ENCODE measurements at places on chromosomes 7 and 10. TPM values are rescaled to one million over a fixed set of nuclear protein-coding genes. Genes with fewer than 3 reads are reported as not detected.

DNA sequence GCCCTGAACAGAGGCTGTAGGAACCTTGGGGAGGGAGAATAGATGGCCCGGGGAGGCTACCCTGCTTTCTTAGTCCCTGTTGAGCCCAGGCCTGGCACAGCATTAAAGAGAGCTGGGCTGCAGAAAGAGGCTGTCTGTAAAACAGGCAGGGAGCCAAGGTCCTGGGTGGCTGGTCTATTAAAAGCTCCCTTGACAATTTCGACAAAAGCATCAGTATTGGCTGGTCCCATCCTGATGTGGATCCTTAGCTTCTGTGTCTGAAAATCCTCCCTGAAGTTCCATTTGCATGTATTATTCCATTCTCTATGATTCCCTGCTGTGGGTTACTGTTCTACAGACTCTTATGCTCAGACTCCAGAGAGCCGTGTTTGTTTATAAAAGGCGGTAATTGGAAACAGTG is 158.5 kb downstream of the GALNT17 start:
- DNase-seq, result no peak

GIMAP2 gene
- 0.14 TPM for polyA plus RNA-seq

PRRT4 gene
- 0.29 TPM for polyA plus RNA-seq

GRCh38 chr7:36400036-36400435 is 10.4 kb downstream of the ANLN start:
- DNase-seq, result no peak

RPP30 gene
- polyA plus RNA-seq, result 55.0 TPM

DNA sequence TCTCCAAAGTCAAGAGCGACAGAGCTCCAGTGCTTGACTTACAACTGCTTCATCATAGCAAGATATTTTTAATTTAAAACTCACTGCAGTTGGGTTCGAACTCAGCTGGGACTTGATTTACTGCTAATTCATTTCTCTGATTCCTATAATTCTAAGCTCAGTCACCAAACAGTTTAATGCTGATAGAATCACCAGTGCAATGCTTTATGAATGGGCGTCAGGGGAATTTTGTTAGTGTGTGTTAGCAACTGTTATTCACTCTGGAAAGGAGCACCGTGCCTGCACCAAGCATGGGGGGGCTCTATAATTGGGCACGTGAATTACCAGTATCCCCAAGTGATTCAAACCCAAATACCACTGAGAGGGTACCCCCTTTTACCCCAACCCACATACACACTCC is 10.4 kb downstream of the PLXNA4 start:
- no peak for DNase-seq

DNA sequence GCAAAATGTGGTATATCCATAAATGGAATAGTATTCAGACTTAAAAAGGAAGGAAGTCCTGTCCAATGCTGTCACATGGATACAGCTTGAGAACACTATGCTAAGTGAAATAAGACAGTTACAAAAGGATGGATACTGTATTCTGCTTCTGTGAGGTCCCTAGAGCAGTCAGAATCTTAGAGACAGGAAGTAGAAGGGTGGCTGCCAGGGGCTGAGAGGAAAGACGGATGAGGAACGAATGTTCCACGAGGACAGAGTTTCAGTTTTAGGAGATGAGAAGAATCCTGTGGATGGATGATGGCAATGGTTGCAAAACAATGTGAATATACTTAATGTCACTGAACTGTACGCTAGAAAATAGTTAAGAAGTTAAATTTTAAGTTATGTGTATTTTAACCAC is 3.8 kb downstream of the PRKCQ start:
- DNase-seq, result no peak

DNA sequence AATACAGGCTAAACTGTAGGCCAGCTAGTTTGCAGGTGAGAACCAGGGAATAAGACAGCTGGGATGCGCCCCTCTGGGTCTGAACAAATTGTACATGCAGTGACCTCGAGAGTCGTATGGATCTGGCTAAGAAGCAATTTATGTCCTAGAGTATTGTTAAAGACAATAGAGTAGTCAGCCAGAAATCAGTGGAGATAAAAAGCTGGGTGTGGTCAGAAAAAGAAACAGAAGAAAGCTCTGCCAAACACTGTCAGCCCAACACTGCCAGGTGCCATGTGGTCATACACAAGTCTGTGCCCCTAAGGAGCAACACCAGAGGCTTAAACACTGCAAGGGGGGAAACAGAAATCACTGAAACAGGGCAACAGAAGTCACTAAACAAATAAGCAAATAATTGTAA is 62.2 kb downstream of the CNOT4 start:
- DNase-seq, result no peak

TYW1B gene
- polyA plus RNA-seq, result 0.50 TPM

GRCh38 chr10:14093730-14094484 is 236.8 kb downstream of the FRMD4A start:
- peak; percentile 22 for DNase-seq

AOAH gene
- 0.09 TPM for polyA plus RNA-seq

DNA sequence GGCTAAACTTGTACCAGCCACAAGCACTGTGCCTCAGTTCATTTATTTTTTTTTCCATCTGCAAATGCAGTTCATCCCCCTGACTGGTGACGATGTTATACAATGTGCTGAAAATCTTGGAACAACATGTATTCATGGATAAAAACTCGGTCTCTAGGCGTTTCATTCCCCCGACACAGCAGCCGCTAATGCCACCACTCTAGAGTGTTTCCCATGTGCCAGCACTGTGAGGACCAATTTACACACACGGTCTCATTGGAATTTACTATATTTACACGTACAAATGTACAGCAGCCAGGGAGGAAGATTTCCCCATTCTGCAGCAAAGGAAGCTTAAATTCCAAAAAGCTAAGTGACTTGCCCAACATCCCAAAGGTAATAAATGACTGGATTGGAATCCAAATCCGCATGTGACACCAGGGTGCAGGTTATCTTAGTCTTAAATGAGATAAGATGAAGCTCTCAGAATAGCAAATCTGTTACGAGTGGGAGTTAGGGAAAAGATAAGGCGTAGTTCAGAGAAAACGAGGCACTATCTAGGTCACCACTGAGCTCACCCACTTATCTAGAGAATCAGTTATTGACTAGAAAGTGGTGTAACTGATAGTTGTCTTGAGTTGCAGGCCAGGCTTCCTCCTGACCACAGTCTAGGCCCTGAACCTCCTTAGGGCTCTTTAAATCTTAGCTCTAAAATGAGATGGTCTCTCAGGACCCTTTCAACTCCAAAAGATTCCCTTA is 36.7 kb downstream of the FAM107B start:
- no peak for DNase-seq

- DNase-seq, result no peak
Measured at GRCh38 chr7:77791956-77792355, 6.3 kb downstream of the TMEM60 start.

GRCh38 chr10:85060944-85061343 is 732.6 kb downstream of the CCSER2 start:
- no peak for DNase-seq

NKX1-2 gene
- 3.0 TPM for polyA plus RNA-seq

DNA sequence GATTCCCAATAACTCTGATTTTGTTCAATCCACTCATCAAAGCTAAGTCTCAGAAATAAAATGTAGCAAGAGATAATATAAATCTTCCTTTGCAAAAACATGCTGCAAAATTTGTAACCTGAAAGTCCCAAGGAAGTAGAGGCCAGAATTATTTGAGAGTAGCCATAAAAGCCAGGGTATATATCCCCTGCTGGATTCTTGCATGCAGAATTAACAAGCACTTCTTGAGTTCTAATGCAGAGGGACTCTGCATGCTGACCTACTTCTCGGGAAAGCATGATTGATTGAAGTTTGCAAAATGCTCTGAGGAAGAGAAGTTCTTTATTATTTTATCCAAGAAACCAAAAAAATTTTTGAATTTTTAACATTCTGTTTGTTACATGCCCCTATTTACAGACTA is 121.6 kb downstream of the THSD7A start:
- no peak for DNase-seq

FGFR2 gene
- 11.1 TPM for polyA plus RNA-seq

GRCh38 chr10:91104193-91105041 is 116.0 kb upstream of the PCGF5 start:
- no peak for DNase-seq

GRCh38 chr10:3868271-3868664 is 83.3 kb upstream of the KLF6 start:
- DNase-seq, result no peak

- no peak for DNase-seq
Measured at GRCh38 chr10:8017277-8017676, 37.2 kb upstream of the GATA3 start.

PLEKHS1 gene
- not detected for polyA plus RNA-seq

DNA sequence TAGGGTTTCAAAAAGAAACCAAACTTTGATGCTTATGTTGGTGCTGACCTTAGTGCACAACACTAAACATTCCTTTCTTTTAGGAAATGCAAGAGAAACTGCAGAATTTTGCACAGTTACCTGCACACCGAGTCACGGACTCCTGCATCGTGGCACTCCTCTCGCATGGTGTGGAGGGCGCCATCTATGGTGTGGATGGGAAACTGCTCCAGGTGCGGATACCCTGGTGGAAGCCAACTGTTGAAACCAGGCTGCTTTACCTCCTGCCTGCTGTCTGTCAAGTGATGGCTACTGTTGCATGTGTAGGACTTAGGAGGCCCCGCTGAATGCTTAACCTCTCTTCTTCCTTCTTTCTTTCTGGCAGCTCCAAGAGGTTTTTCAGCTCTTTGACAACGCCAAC is 11.7 kb downstream of the CASP2 start:
- no peak for DNase-seq

SLF2 gene
- 3.9 TPM for polyA plus RNA-seq

GRCh38 chr10:43863859-43864591 is 215.3 kb upstream of the ZNF32 start:
- no peak for DNase-seq

TRIM50 gene
- not detected for polyA plus RNA-seq

DNA sequence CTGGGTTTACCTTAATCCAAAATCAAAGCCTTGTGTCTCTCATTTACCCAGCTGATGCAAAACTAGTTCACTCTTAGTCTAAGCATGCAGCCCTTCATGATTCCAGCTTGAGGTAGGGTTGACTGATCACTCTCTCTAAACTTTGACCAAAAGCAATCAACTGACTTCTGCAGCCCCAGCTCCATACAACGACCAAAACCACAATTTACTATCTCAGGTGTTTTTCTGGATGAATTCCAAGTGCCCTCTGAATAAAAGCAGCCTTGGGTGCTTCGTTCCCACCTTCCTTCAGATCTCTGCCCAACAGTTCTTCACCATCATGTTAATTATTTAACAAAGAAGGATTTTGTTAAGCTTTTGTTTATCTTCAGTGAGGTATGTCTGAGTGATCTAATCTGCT is 62.6 kb downstream of the CCDC6 start:
- no peak for DNase-seq

DNA sequence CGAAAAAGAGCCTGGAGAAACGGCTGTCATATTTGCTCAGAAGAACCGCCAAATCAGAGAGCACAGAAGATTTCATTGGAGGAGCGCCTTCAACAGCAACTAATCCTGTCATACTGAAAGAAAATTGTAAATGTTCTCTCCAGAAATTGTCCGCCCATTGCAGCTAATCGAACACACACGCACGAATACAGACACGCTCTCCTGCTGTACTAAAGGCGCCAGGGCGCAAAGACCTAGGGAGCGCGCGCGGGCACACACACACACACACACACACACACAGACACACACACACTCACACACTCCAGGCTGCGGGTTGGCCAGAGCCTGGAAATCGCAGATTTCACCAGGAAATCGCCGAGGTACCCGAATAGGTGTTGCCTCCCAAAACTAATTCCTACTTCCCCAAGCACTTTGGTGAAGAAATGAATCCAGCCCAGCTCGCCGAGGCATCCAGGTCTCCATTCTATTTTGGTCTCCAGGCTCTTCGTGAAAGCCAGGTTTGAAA is at the start of gene CHRM2:
Gene CHRM2, plus strand, starts transcription at position 157 of the 505 bp plus-strand sequence. CDS start 146,214 bp downstream, outside the sequence.
- DNase-seq, result peak; percentile 18

- DNase-seq, result no peak
Measured at GRCh38 chr10:1297566-1298301, 241.5 kb downstream of the WDR37 start.

IDI2 gene
- polyA plus RNA-seq, result not detected

GRCh38 chr7:26081638-26082037 is 70.4 kb upstream of the NFE2L3 start:
- DNase-seq, result no peak

- no peak for DNase-seq
Measured at GRCh38 chr7:144908324-144908723, 72.5 kb upstream of the TPK1 start.

GRCh38 chr7:150959081-150959480 is 19.0 kb downstream of the KCNH2 start:
- DNase-seq, result no peak

GRCh38 chr7:23067271-23067670 is 38.3 kb upstream of the KLHL7 start:
- DNase-seq, result no peak

DNA sequence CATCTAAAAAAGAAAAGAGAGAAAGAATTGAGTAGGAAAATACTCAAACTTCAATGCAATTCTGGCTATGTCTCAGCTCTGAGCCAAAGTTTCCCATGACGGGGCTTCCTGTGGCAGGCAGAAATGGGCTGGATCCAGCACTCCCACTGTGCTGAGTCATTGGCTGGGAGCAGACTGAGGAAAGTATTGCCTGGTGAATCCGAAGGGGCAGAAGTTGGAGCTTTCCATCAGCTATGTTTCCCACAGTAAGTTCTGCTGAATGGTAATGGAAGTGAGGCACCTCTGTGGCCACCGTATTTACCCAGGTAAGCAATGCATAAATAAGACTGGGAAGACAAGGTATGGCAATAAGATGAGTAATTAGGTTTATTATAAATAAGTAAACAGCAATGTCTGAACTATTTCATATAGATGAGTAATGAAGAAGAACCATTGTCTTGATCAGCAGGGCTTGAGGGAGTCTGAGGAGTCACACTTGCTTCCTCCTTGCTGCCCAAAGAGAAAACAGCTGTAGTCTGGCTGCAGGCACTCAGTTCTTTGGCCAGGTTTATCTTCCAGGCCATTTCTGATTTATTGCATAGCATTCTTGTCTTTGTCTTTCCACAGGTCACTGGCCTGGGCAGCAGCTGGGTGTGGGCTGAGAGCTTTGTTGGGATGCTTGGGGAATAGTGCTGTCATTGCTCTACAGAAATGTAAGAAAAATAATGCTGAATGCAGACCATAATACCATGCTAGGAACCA is 255.3 kb downstream of the DNAJB9 start:
- peak; percentile 43 for DNase-seq

DNA sequence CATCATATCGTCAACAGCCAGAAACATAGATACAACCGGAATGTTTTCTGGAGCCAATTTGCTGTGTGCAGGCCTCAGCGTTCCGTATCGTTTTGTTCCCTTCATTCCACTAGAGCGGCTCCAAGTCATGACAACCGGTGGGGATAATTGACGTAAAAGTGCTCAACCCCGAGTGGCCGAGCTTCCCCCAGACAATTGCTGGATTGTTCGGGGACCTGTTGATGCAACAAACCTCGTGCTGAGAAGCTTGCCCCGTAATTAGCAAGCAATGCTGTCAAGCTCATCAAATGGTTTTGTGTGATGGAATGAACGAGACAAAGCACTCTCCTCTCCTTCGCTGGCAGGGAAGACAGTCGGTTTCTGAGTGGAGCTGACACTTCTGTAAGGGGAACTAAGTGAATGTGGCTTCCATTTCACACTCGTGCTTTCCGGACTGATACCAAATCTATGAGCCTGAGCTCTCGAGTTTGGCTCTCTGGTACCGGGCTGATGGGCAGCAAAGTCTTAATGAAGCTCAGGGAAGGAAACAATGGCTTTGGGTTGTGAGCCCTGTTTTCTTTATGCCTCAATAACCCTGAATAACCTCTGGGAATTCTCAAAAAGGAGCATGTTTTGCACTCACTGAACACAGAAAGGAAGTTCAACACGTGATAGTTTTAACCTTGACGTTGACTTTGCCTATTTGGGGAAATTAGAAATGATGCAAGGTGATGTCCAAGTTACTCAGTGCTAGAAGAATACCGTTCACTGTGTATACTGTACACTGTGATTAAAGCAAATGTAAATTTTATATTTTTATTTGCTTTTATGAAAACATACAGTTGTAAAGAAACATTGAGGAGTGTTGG is 220.5 kb downstream of the BAMBI start:
- DNase-seq, result no peak

FIS1 gene
- polyA plus RNA-seq, result 227 TPM
